ENCODE measurements at places on chromosomes 3 and 15. TPM values are rescaled to one million over a fixed set of nuclear protein-coding genes. Genes with fewer than 3 reads are reported as not detected.

Gene FANCD2OS
- not detected for total RNA-seq

Gene UROC1
- total RNA-seq: not detected

Gene SERPINI2
- total RNA-seq: not detected

Gene SPATA12
- total RNA-seq: 0.04 TPM

Gene CCR3
- total RNA-seq: not detected

Gene LRRC34
- 2.4 TPM for total RNA-seq

Gene GNB4
- 105 TPM for total RNA-seq

- no peak for DNase-seq
Observed at GRCh38 chr15:89674526-89674925, 4.6 kb downstream of the PLIN1 start.

- DNase-seq: no peak
Observed at GRCh38 chr3:149701977-149702350, 44.1 kb upstream of the WWTR1 start.

GRCh38 chr3:42802876-42803413, 1.3 kb downstream of the HIGD1A start:
- no peak for DNase-seq

DNA sequence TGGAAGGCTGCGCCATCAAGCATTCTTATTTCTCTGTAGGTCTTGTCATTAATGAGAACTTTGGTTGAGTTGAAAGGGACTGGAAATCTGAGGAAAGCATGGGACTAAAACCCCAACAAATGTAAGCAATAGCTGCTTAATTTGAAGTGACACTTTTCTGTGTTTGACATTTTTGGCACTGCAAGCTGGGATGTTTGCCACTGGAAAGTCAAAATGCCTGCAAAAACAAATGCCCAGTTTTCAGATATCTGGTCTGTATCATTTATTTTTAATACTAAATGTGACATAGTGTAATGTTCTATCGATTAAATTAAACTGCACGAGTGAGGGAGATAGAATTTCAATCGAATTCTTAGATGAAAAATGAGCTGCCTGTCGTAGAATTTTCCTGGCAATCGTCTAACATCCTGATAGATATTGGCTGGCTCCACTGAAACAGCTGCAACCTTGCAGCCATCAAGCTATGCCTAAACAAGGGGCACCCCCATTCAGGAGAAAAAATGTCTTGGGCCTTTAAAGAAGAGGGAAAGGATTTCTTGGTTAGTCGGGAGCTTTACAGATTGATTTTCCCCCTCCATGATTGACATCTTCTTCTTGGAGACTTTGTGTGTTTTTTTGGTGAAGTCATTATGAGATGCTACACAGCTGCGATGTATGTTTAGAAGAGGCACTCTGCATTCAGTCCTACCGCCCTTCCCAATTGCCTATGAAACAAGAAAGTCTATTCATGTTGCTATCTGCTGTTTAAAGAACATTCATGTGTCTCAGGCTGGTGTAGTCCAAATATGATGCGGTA, 316.7 kb upstream of the TBL1XR1 start:
- DNase-seq: no peak

DNA sequence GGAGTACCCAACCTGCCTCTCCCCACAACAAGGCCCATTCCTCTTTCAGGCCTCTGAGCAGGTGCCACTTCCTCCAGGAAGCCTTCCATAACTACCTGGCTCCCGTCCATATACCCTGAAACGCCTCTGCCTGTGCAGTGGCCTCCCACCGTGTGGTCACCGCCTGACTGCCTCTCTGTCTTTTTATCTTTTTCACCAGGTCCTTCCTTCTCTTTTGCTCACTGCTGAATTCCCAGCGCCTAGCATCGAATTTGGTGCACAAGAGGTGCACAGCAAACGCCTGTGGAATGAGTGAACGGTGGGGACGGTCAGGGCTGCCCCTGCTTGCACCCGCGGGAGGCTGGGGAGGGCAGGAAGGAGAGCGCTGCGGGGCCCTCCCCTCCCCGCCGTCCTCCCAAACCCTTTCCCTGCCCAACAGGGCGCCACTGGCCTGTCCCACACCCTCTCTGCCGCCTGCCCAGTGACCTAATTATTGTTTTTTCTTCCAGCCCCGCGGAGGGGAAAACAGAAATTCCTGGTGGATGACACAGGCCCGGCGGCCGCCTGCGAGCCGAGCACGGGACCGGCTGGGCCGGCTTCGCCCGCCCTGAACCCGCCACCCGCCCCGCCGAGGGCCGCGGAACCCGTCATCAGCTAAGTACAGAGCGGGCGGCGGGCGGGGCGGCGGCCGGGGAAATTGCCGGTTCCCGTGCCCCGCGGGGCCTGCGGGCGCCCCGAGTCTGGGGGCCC, 140.1 kb downstream of the SMAD6 start:
- DNase-seq: peak; percentile 71

- DNase-seq: no peak
Observed at GRCh38 chr3:171718493-171719185, 91.6 kb downstream of the PLD1 start.

- DNase-seq: no peak
Observed at GRCh38 chr3:109125902-109126301, 8.0 kb upstream of the MORC1 start.

DNA sequence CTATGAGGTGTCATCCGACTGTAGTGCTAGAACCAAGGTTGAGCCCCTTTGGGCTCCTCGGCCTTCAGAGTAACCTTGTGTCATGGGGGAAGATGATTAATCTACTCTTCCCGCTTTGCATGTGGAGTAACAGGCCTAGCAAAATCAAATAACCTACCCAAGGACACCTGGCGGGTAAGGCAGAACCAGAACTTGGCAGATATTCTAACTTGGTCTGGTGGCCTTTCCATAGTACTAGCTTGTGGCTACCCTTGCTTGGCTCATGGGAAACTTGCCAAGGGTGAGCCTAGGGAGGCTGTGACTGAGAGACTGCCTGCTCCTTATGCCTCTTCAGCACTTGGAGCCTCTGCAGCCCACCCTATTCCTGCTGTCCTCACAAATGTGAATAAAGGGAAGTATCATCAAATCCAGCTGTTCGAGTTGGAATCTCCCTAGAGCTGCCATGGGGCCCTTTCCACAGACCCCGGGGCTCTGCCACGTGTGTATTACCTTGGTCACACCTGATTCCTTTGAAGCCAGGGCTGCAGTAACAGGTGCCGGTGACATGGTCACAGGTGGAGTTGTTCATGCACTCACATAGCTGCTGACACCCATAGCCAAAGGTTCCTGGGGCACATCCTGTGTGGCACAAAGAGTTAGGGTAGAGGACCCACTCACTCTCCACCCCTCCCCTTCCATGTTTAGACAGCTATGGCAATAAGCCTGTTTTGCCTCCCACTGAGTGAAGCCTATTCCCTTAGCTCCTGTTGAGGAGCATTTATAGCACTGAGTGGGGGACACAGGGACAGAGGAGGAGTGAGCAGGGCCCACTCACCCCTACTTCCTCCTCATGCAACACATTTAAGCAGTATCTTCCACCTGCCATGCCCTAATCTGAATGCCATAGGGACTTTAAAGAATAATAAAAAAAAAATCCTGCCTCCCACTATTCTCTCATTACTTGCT, 46.0 kb downstream of the RAB11A start:
- no peak for DNase-seq

GRCh38 chr3:34995796-34996430, 643.4 kb upstream of the ARPP21 start:
- no peak for DNase-seq

DNA sequence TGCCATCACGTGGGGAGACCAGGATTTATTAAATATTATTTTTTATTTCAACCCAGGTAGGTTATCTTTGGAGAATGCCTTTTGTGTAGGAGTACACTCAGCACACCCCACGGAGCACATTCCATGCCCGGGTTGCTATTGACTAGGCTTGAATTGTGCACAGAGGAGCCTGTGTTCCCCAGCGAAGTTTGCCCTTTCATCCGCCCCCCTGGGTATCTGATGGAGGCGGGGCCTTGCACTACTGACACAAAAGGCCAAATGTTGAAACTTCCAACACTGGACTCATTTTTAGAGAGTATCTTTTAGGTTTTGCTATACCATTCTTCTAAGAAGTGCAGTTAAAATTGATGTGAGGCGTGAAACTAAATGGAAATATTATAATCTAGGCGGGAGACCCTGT, 39.3 kb upstream of the PPP4R2 start:
- no peak for DNase-seq

- DNase-seq: no peak
Observed at GRCh38 chr3:126349071-126349470, 8.1 kb downstream of the KLF15 start.

- DNase-seq: no peak
Observed at GRCh38 chr3:193933451-193933850, 202.5 kb upstream of the HES1 start.

DNA sequence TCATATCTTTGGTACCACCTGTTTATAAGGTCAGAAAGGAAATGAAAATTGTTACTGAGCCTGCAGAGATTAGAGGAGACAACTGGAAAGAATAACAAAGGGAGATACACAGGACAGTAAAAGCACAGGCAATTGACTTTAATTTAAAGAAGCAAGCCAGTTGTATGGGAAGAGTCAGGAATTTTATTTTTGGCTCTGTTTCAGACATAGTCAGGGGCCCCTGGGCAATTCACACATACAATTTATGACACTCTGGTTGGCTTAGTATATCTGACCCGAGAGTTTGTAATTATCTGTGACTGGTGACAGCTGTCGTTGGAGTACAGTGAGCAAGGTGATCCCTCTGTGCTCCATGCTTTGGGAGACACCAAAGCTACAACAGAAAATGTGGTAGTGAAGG, 591.9 kb upstream of the NECTIN3 start:
- DNase-seq: no peak

- DNase-seq: no peak
Observed at GRCh38 chr3:32404714-32405113, 13.1 kb downstream of the CMTM7 start.

DNA sequence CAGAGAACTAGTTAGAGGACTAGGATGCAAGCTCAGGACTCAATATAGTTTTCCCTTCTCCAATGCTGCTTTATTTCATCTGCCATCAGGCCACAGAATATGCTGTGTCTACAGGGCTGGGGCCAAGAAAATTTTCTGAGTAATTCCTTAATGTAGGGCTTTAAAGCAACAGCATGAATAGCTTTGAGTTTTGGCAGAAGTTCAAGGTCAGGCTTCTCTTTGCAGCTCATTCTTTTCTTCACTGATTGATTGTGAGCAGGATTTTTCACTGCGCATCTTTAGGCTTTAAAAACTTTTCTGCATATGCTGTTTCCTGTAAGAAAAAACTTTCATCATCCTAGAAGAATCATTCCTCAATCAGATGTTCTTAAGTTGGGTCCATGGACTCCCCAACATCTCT, 4.6 kb downstream of the TMEM108 start:
- DNase-seq: no peak

DNA sequence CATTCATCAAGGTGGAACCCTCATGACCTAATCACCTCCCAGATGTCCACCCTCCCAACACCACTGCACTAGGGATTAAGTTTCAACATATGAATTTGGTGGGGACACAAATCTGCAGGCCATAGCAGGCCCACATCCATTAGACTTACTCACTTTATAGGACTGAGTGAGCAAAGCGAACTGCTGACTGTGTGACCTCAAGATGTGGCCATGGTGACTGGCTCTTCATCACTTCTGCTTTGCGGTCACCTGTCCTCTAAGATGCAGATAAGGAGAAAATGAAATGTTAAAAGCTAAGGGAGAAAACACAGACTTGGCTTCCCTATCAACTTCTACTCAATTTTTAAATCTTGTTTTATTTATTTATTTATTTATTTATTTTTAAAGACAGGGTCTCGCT, 14.5 kb upstream of the DCP1A start:
- no peak for DNase-seq

Data from pulmonary artery endothelial cell (primary cell).